ENCODE measurements at places on chromosomes 1 and 21.
A peak's percentile ranks its signal among the peaks of the same experiment; 100 is the strongest.

DNA sequence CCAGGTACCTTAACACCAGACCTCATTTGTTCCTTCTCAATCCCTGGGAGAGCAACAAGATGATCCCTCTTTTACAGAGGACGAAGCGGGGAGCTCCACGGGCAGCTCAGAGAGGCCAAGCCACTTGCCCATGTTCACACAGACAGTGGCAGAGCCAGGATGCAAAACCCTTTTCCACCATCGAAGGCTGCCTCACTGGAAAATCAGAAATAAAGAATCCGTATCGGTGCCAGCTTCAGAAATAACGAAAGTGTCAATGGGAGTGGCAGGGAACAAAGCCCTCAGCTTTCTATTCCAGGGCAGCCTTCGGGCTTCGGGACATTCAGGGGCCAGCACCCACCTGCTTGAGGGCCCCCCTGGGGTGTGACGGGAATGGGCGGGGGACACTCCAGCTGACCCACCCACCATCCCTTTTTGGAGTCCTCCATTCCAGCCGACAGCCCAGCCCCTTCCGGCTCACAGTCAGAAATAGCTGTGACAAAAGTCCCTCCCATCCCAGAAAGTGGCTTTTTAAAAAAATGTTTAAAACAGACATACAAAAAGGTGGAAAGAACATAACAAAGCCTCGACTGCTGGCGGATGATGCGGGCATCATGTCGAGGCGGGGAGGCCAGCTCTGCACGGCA is 6.0 kb downstream of the IFFO2 start:
- DNase-seq, result peak; percentile 50

- DNase-seq, result no peak
Measured at GRCh38 chr1:199508653-199509052, 518.9 kb upstream of the NR5A2 start.

GRCh38 chr1:74596717-74597116 is 76.9 kb downstream of the ERICH3 start:
- no peak for DNase-seq

- peak; percentile 96 for DNase-seq
Measured at GRCh38 chr1:183609313-183609712, 19.1 kb upstream of the NCF2 start.

DNA sequence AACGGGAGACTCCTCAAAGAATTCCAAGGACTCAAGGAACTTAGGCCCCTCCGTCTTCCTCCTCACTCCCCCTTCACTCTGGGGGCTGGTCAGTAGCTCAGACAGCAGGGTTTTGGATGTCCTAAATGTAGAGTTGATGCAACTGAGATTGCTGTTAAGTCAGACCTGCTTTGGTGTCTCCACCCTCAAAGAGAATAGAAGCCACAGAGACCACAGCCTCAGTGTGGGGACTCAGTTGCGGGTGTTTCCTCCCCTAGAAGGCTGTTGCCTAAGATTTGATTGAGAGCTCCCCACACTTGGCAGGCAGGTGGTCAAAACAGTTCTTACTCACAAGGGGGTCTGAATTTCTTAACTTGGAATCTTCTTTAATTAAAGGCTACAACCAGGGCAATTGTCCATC is 7.6 kb downstream of the MAN1C1 start:
- DNase-seq, result no peak

DNA sequence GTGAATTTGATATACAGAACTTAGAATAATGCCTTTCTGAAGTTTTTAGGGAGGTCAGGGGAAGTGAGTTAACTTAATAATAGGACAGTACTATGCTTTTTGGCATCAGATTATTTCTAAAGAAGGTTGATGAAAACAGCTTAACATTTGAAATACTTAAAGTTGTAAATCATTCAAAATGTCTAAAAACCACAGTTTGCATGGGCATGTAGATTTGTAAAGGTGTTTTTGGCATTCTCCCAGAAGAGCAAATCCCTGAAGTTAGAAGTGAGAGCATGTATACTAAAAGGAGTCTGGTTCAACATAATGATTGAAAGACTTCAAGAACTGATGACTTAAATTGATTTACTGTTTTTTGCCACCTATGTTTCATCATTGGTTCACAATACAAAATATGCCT is 6.7 kb downstream of the DR1 start:
- no peak for DNase-seq

- DNase-seq, result no peak
Measured at GRCh38 chr1:107680579-107680985, 284.4 kb downstream of the VAV3 start.

- DNase-seq, result no peak
Measured at GRCh38 chr1:48028218-48029069, 31.3 kb upstream of the TRABD2B start.

DNA sequence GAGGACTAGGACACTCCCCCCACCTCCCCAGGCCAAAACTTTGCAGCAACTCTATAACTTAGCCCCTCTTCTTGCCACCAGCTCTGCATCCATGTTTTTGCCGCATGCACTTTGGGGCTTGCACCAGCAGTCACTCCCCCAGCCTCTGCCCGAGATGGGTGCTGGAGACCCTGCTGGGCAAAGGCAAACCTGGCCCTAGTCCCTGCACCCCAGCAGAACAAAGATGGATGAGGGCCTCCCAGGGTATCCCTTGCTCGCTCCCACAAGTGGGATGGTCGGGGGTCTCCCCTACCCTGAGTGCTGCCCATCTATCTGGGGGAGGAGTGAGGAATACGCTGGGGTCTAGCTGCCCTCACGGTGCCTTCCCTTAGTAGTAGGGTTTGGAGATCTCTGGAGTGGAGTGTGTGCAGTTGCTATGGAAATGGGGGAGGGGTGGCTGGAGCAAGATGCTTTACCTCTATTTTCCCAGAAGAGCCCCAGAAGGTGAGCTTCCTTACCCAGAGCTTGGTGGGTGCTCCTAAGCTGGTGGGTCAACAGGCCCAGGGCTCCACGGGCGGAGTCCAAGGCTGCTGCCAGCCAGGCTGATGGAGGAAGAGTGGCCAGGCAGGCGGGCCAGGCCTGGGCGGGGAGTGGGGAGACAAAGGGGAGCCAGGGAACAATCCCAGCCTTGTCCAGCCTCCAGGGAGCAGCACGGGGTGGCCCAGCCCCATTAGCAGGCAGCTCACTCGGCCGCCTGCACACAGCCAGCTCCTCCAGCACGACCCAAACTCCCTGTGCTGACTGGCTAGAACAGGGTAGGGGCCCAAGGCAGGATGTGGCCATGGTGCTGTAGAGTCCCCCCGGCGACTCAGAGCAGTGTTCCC is at the start of gene PAQR6:
Gene PAQR6 (minus strand): TSS at position 597 of the 863 bp plus-strand sequence. CDS start 1,325 bp downstream, outside the sequence.
- DNase-seq, result no peak

DNA sequence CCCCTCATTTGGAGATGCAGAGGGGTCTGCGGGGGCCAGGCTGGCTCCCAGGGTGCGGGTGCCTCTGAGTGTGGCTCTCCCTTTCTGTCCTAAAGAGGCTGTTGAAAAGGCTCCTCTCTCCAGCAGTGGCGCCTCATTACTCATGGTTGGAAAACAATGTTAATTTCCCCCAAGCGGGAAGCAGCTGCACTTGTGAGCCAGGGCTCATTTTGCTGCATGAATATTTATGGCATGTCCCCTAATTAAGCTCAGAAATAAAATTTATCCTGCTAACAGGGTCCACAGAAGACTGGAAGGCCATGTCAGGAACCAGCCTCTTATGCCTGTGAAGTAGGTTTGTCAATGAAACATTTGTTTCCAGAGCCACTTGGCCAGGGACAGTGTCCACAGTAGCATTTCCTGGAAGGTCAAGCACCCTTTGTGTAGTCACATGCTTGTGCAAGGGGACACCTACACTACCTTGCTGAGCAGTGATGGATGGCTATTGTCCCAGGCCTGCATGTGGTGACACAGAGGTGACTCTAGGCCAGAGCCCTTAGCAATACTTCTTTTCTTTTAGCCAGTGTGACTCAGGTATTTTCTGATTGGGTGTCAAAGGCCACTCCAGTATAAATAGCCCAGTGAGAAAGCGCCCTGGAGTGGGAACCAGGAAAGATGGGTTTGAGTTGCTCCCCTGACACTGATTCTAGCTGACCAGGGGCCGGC is 259.0 kb downstream of the FOXD2 start:
- DNase-seq, result no peak

- DNase-seq, result no peak
Measured at GRCh38 chr1:104468282-104468681, 718.6 kb downstream of the AMY1C start.

DNA sequence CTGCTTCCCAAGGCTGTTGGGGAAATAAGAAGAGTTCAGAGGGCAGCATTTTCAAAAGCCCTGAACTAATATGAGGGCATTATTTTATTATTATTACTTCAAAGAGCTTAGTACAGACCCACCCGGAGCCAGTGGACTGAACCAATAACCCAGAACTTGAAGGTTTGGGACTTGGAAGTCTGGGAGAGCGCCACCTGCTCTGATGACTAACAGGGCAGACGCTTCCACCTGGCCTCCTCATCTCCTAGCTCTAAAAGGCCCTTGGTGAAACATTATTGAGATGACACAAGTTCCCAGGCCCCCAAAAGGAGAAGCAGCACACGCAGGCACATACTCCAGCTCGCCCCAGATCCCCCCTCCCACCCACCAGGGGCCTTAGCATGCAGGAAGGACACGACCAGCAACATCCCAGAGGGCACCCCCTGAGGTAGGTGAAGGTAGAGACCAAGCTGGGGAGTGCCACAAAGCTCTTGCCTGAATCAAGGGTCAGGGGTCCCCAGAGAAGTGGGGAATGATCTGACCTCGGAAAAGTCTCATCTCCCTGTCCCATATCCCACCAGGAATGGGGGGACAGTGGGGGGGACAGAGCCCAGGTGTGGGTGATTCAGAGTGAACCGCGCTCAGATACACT is 1.3 kb downstream of the DLGAP3 start:
- no peak for DNase-seq

GRCh38 chr1:60922304-60922703 is 160.1 kb upstream of the NFIA start:
- peak; percentile 44 for DNase-seq

DNA sequence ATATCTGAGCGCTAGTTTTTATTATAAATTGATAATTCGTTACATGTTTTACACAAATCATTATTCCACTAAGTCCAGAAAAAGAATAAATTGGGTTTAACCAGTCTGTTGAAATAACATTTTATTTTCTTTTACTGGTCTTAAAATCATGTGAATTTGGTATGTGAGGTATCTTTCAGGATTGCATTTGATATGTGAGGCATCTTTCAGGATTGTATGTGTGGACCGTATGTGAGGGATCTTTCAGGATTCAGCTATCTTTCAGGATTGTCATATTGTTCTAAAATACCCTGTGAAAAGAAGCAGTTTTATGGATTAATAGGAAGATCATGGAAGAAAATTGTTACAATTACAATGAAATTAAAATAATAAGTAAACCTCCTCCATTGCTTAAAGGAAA is 42.9 kb downstream of the USP25 start:
- no peak for DNase-seq

GRCh38 chr21:15797577-15798363 is 68.0 kb downstream of the USP25 start:
- DNase-seq, result no peak

DNA sequence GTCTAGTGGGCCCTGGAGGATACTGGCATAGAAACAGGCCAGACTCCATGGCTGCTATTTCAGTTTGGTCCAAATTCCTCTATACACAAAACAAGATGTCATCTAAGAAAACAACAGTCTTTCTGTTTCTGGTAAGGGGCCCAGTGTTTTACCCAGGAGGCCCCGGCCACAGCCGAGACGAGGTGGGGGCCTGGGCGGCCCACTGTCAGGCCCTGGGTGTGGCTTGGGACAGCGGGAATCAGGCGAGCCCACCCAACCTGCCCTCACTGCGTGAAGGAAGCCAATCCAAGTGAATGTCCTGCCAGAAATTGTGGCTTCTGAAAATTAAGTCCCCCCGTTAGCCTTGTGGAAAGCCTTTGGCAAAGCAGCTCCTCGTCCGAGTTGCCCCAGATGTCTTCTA is 31.2 kb upstream of the GPR153 start:
- no peak for DNase-seq

DNA sequence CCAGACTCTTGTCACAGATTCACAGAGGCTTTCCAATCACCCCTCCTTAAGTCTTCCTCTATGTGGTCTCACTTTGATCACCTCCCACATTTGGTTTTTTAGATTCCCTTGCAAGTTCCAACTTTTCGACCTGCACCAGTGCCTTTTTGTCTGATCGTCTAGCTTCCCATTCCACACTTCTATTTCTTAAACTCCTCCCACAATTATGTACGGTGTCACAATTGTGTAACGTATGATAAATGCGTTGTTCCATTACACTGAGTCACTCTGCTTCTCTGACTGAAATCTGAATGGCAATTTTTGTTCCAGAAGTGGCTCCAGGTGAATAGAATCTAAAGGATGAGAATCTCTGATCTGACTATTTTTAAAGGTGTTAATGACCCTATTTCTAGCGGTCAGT is 320.1 kb downstream of the LMX1A start:
- DNase-seq, result no peak

GRCh38 chr1:48414264-48414663 is 57.7 kb downstream of the SPATA6 start:
- no peak for DNase-seq

DNA sequence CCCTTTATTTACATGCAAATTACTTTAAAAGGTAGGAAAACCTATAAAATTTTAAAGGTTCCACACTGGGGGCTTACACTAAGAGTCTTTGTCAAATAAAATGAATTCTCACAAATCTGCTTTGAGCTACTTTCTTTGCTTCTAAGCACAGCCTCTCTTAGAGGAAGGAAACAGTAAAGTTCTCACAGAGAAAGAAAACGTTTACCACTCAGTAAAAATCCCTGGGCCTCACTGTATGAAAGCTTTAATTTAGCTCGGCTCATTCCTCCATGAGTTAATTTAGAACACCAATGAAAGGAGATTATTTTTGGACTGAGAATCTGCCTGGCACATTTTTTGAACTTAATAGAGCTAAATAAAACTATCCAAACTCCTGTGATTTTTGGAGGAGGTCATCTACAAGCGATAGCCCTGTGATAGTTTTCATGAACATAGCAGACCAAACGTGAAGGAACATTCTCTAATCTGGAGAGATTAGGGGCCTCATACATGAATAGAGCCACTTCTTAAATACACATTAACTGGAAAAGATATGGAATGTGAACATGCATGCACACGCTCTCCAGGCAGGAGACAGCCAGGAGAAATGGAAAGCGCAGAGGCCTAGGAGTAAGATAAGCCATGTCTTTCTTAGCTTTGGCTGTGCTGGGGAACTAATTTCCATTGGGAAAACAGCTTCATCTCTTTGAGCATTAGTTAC is 32.8 kb downstream of the PRRX1 start:
- no peak for DNase-seq

GRCh38 chr21:21174676-21175075 is 176.5 kb downstream of the NCAM2 start:
- no peak for DNase-seq

GRCh38 chr1:221575605-221576004 is 166.3 kb downstream of the DUSP10 start:
- DNase-seq, result no peak

DNA sequence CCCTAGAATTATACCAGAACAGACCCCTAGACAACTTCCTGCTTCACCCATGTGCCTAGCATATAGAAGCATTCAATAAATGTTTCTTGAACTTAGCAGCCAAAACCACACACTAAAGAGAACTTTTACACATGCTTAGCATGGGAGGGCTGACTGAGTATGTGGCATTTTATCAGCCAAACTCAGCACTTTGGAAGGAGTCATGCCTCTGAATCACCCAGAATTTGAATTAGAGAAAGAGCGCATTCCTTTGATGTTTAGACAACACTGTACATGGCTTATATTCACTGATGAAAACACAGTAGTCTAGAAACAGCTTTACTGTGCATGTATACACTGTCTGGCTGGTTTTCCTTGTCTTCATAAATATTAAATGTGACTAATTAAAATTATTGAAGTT is 26.1 kb downstream of the SPAG17 start:
- DNase-seq, result no peak
